GM13976 (cell line): ENCODE measurements at places on chromosomes 4 and X.

DNA sequence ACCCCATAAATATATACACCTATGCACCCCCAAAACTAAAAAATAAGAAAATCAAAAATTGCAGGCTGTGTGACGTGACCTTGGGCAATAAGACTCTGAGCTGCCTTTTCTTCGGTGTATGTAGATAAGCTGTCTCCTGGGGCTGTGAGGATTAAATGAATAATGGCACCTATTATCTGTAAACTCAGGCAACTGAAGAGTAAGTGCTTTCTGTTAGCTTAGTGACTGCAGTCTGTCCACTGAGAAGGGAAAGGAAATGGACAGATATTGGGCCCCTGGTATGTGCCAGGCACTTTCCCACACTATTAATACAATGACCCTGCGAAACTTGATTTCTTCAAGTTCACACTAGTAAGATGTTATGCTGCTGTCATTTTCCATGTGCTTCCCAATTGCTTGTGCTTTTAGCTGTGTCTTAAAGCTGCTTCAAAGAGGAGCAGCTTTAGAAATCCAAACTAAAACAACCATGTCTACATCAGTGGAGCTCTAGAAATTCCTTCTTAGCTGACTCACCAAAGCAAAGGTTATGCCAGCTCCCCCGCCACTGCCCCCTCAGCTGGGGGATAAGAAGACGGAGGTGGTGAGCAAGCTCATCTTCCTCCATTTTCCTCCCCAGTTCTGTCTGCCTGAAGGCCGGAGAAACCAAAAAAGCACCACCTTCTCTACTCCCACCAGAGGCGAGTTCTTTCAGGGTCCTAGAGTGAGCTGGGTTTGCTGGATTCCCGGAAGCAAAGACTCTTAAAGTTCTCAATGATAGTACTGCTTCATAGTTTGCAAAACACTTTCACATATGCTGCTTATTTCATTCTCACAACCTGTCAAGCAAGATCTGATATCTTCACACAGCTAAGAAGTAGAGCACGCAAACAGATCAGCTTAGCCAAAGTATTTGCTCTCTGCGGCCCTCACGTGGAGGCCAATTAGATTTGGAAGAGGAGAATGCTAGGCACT is 8.8 kb upstream of the DGAT2L6 start:
- no peak for DNase-seq

DNA sequence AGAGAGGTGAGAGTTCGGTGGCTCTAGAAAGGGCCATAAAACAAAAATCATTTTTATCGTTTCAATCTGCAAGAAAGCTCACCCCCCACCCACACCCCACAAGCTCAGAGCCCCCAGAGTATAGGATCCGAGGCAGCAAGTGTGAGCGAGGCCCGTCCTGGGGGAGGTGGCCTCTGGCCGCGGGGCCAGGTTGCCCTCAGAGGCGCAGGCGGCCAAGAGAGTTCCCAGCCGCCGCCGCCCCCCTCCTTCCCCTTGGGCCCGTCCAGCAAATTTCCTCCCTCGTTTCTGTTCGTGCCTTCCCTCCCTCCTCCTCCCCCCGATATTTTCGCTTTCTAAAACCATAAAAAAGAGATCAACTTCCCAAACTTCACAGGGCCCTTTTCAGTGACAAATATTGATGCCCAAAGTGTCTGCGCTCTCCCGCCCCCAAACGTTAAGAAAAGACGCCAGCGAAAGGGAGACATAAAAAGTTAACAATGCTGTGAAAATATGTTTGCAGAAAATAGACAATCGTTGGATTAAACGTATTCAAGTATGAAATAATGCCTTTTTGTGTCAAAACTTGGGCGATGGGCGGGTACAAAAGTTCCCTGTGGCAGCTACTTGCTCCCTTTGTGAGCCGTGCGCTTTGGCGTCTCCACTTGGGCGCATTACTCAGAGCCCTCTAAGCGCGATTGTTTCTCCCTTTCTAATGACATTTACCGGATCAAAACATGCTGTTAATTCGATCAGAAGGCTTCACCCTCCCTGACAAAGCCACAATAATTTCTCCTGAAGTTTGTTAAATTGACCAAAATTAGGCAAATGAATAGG is 1.1 kb upstream of the HELT start:
- DNase-seq = peak; percentile 28

DNA sequence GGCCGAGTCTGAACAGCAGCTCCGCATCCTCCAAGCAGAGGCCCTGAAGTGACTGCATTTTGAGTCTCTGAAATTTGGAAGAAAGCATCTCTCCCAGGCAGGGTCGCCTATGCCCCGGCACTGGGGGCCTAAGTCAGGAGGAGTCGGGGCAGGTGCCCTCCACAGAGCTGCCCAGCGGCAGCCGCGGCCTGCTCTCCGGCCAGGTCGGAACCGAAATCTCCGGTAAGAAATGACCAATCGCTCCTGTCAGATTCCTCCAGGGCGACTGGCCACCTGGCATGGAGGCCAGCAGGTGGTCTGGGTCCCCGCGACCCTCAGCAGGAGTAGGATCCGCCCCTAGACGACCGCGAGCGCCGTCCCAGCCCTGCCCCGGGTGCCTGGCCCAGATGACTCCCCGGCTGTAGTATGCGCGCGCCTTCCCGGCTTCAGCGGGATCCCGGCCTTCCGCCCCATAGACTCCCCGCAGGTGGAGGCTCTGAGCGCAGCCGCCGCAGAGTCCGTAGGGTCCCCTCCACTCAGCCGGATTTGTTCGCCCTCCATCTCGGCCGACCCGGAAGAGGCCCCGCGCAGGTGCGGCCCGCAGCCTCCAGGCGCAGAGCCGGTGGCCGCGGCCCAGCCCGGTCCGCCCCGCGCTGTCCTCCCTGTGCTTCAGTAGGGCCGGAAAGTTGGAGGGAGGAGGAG is 1.5 kb downstream of the NKX1-1 start:
- no peak for DNase-seq

GRCh38 chr4:60619531-60620305 is 580.4 kb upstream of the ADGRL3 start:
- no peak for DNase-seq

DNA sequence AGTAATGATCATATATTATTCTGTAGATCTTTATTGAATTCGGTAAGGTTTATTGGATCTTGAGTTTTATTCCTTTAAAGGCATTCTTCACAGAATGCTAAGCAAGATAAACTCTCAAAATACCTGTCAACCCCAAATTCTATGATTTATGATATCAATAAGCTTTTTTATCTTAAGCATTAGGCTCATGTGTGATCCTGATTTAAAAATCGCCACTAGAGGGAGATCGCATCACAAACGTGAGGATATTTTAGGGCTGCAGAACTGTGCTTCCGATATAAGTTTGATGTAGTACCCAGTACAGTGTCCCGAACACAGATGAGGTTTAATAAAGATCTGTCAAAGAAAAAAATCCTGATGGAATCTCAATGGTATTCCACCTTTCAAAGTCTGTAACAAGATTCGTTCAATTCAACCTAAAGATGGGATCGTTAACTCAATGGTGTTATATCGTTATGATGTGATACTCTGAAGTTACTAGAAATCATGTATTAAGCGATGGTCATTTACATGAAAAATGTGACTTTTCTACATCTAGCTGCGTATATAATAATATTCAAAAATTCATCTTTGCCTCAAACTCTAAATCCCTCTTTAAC is 169.0 kb downstream of the CORIN start:
- peak; percentile 34 for DNase-seq

DNA sequence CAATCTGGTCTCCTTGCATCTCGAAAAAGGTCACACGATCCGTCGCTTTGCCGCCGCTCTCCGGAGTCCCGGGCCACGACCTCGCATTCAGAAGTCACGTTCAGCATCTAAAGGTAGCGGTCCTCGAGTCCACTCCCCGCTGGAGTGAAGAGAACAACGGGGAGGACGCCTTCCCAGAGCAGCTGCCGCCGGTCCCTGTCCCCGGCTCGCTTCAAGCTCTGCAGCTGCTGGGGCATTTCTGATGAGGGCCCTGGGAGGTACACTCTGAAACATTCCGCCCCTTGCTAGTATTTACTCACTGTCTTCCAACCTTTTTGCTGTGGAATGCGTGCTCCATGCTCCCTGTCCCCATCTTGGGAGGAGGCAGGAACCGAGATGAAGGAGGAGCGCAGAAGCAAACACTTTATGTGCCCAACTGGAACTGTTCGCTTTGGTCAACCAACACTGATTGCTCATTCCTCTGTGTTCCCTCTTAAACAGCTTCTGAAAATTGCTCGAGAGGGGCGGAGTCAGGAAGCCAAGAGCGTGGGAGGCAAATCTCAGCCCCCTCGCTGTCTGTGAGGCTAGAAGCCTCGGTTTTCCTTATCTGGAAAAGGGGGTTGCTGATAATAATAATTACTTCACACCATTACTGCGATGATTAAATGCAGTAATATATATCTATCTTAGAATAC is 6.4 kb upstream of the VAMP7 start:
- no peak for DNase-seq

GRCh38 chr4:76585897-76586360 is 150.9 kb downstream of the SHROOM3 start:
- DNase-seq = peak; percentile 85

DNA sequence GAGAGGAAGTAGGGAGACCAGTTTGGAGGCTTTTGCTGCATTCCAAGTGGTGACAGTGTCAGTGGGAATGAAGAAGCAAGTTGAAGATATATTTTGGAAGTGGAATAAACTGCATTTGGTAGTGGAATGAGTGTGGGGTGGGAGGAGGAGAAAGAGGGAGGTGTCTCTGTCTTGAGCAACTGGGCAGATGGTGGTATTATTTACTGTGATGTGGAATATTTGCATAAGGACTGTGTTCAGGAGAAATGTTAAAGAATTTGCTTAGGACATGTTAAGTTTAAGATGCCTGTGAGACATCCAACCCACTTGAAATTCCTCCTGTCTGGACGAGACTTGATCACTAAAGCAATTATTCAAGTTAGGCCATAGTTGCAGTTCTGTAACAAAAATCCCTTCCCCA is 448.9 kb upstream of the AMOT start:
- DNase-seq = no peak

DNA sequence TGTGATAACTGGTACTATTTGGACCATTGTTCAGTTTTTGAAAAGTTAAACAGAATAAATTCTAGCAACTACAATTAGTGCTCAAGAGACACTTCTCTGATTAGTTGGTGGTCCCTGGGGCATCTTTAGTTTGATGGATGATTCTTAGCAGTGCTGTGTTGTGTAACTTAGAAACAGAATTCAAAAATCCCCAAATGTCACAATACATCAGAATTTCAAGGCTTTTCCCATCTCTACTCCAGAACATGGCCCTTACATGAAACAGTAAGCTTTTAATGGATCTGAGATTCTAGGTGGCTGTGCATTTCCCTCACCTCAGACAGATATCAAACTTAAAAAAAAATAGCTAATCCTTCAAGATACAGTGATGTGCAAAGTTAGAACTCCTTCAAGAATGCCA is 104.4 kb upstream of the CXCL13 start:
- no peak for DNase-seq

- peak; percentile 31 for DNase-seq
These were observed 16.9 kb upstream of the ANOS1 start for GRCh38 chrX:8748855-8749254.

- DNase-seq = no peak
These were observed 1153.8 kb upstream of the PCDH7 start for GRCh38 chr4:29566371-29566770.

DNA sequence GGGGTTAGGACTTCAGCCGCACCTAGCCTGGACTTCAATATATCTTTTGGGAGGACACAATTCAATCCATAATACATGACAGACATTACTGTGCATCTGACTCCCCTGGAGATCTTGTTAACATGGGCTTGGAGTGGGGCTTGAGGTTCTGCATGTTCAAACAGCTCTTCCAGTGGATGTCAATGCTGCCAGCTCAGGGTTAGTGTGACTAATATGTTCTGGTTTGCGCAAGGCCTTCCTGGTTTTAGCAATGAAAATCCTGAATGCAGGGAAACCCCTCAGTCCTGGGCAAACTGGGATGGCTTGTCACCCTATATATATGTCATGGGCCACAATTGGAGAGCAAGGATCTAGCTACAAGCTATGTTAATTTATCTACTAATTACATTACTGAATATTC is 2.7 kb upstream of the TSPAN7 start:
- no peak for DNase-seq

DNA sequence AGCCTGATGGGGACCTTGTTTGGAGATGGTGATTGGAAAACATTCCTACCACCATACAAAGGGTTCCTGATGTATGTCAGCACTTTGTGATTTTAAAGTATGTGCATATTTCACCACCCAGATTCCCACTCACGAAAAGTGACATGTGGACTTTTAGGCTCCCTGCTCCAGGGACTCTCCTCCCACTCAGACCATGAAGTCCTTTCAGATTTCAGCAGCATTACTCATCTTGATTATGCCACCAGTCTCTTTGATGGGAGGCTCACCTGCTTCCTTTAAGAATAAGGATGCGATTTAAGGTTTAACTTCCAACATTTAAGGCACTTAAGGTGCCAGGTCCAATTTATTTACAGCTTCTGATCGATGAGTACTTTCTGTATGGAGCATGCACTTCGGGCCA is 204.4 kb downstream of the PPARGC1A start:
- DNase-seq = no peak

GRCh38 chrX:102976286-102976685 is 39.2 kb downstream of the RAB40AL start:
- DNase-seq = no peak

DNA sequence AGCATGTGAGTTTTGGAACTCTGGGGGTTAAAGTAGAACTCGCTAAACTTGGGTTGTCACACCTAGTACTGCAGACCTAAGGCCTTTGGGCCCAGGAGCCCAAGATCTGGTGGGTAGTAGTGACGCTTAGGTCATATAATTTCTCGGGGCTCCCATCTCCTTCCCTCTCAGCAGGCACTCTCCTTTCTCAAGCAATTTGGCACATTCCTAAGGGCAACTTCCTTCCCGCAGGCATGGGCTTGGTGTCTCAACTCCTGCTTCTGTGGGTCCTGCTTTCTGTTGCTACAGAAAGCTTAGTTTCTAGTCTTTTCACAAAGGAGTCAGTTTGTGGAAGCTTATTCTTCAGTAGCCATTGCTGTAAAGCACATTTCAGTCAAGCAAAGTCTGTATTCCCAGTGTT is 10.4 kb upstream of the EDA start:
- no peak for DNase-seq

DNA sequence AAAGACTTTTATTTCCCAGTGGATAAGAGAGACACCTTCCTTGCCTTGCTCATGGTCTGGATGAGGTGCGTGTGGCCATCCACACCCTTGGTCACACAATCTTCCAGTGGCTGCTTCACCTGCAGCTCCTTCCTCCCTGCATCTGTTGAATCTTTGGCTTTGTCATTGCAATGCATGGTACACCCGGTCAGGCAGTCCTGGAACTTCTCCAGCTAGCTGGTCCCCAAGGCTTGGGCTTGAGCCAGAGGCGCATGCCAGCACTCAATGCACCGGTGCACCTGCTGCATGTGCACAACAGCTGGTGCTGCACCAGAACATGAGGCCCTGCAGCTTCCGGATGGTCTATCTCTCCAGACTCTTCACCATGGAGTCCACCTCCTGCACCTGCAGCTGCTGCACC is 31.7 kb downstream of the SCML1 start:
- no peak for DNase-seq

GRCh38 chr4:78197947-78198346 is 140.8 kb downstream of the FRAS1 start:
- DNase-seq = no peak

DNA sequence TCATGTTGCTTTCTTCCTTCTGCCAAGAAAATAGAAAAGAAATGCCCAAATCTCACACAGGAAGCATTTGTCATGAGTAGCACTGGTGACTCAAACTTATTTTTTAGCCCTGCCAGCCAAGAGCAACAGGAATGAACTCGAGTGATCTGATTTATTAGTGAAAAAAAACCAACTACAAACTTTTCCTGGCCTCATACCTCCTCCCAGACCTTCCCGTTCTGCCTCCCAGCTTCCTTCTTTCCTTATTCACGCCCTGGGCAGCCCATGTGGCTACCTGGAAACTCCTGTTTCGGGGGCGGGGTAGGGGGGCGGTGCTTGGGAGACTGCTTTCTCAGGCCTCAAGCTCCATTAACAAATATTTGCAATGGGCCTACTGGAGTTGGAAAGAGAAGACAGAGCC is 178.5 kb downstream of the NHS start:
- no peak for DNase-seq
